ENCODE measurements at places on chromosomes 5 and 9.

DNA sequence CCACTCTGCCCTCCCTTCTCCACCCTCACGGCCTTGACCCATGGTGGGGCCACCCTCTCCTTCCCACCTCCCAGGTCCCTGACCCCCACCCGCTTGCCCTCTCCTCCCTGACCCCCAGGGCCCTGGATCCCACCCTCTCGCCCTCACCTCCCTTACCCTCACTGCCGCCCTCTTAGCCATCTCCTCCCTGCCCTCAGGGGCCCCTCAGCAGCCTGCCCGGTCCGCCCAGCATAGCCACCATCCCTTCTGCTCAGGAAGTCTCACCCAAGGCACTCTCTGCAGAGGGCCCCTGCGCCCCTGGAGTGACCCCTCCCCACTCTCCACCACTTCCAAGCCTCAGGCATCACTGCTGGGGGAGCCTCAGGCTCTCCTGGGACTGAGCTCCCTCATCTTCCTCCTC lies 66.3 kb downstream of the MRPL36 start:
- DNase-seq, result no peak

- peak; percentile 59 for DNase-seq
These were observed 32.7 kb downstream of the TMEFF1 start for GRCh38 chr9:100505564-100506159.

DNA sequence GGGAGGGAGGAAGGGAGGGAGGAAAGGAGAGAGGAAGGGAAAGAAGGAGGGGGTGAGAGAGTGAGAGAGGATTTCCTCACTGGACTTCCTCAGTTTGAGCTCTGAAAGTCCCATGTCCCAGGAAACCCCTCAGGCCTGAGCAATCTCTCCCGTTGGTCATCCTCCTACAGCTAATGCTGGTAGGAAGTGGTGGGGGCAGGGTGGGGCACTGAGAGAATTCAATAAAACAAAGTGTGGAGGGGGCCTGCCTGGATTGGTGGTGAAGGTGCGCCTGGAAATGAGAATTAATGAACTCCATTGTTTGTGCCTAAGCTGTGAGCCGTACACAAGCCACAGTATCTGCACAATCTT lies 195.0 kb downstream of the RGS3 start:
- DNase-seq, result no peak

GRCh38 chr9:132826621-132827365 lies 51.3 kb downstream of the AK8 start:
- DNase-seq, result no peak

GRCh38 chr5:149117970-149118369 lies 23.3 kb upstream of the ABLIM3 start:
- no peak for DNase-seq

GRCh38 chr5:103938146-103938695 lies 375.6 kb upstream of the NUDT12 start:
- no peak for DNase-seq

DNA sequence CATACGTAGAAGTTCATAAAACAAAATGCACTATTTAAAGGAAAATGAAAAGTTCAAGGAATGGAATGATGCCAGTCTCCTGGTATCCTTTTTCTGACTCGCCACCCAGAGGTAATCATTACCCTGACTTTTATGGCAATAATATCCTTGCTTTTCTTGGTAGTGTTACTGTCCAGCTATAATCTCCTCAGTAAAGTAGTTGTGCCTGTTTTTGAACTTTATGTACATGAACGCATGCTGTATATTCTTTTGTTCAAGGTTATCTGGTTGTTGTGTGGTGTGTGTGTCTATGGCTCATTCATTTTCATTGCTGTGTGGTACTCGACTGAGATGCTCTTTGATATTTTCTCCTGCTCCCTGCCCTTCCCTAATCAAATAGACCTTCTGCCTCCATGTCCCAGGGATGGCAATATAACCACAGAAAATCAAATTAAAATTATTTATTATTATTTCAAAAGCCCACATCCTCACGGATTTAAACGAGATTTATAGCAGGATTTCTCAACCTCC lies 29.2 kb upstream of the FBP1 start:
- no peak for DNase-seq

GRCh38 chr5:39284552-39284951 lies 65.2 kb upstream of the FYB1 start:
- no peak for DNase-seq

DNA sequence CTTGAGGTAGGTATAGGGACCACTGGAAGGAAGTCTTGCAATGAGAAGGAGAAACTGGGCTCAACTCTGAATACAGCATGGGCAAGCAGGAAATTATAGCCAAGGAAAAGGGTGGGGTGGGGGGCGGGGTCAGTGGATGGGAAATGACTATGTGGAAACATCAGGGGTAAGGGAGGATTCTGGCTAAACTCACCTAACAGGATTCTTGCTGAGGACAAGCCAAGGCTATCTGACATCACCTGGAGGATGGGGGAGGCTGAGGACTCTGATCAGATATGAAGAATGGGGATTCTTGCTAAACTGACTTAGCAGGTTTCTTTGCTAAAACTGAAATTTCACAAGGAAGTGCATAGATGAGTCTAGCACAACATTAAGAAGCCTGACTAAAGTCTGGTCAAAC lies 40.8 kb downstream of the CTSL start:
- no peak for DNase-seq

GRCh38 chr5:77773734-77774280 lies 2.3 kb downstream of the TBCA start:
- DNase-seq, result no peak

- no peak for DNase-seq
These were observed 2.6 kb downstream of the AJM1 start for GRCh38 chr9:136844761-136845464.

- DNase-seq, result no peak
These were observed 355.4 kb upstream of the SLC24A2 start for GRCh38 chr9:20144197-20144596.

GRCh38 chr9:85994191-85994590 lies 53.2 kb downstream of the NAA35 start:
- DNase-seq, result no peak

GRCh38 chr5:144469106-144469505 lies 298.4 kb downstream of the KCTD16 start:
- peak; percentile 45 for DNase-seq

DNA sequence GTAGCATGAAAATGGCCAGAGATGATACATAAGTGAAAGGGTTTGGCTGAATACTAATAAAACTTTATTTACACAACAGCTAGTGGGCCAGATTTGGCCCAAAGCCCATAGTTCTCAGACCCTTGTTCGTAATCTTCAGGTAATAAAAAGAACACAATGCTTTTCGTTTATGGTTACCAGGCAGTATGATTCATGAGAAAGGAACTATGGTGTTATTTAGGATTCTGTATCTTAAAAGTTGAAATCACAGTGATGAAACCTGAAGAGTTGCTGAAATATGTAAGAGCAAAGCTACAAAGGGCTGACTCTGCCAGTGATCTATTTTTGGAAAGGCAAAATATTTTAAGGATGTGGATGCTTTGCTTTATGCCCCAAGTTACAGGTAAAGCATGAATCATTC lies 192.7 kb downstream of the SMC2 start:
- DNase-seq, result no peak

GRCh38 chr5:27312291-27312893 lies 274.0 kb upstream of the CDH9 start:
- DNase-seq, result no peak

GRCh38 chr5:145830594-145830993 lies 4.5 kb downstream of the PRELID2 start:
- DNase-seq, result peak; percentile 30

GRCh38 chr5:177414481-177414880 lies 5.1 kb upstream of the F12 start:
- DNase-seq, result no peak

- no peak for DNase-seq
These were observed 31.6 kb upstream of the NAA35 start for GRCh38 chr9:85909390-85909789.

DNA sequence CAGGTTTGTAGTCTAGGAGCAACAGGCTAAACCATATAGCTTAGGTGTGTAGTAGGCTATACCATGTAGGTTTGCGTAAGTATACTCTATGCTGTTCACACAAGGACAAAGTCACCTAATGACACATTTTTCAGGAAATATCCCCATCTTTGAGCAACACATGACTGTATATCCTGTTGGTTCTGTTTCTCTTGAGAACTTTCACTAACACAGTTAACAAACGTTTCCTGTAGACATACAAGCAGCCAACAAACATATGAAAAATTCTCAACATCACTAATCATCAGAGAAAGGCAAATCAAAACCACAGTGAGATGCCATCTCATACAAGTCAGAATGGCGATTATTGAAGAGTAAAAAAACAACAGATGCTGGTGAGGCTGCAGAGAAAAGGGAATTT lies 68.2 kb downstream of the NR2F1-AS1 start:
- DNase-seq, result peak; percentile 96

DNA sequence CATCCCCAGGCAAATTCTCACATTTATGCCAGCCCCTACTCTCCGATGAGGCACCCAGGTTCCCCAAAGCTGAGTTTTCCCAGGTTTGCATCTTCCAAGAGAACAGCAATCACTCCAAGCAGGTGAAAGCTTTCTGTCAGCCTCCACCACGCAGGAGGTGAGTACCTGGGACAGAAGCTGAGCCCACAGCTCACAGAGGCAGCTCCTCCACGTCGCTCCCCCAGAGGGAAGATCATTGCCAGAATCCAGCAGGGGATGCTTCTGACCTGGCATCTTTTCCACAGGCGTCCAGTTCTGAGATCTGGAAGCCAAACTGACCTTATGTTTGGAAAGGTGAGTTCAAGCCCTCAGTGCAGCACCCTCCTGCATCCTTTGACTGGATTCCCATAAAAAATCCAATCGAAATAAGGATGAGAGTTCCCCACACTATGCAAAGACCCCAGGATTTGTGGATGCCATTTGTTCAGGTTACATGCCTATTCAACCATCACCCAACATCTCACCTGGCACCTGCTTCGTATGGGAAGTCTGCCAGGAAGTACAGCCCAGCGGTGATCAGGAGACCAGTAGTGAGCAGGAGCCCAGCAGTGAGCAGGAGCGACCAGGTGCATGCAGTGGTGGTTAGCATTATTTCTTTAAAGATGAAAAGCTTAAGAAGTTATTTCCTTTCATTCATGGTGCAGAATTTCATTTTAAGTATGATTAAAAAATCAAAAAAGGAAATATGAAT lies 47.4 kb upstream of the OLFM1 start:
- no peak for DNase-seq

GRCh38 chr9:88530051-88530450 lies 4.9 kb upstream of the NXNL2 start:
- peak; percentile 84 for DNase-seq

Data from fibroblast of skin of back (primary cell).